Neuronal stem cell (in vitro differentiated cells): ENCODE measurements at places on chromosomes 1 and 21.
A peak's percentile ranks its signal among the peaks of the same experiment; 100 is the strongest.

- H3K36me3 ChIP-seq: no peaks in the 10 kb centered on the region
- H3K4me3 ChIP-seq: no peak overlapping the region
- DNase-seq: no peak
- no peak overlapping the region for H3K27ac ChIP-seq
- H3K4me1 ChIP-seq: peaks cover 9% of the 10 kb centered on the region
Observed at GRCh38 chr1:81549588-81550127, 251.1 kb upstream of the ADGRL2 start.

- peaks cover 18% of the 10 kb centered on the region for H3K4me1 ChIP-seq
- no peaks in the 10 kb centered on the region for H3K36me3 ChIP-seq
- H3K4me3 ChIP-seq: no peak overlapping the region
- H3K27me3 ChIP-seq: no peaks in the 10 kb centered on the region
Observed at GRCh38 chr1:12556957-12557935, 60.8 kb downstream of the DHRS3 start.

DNA sequence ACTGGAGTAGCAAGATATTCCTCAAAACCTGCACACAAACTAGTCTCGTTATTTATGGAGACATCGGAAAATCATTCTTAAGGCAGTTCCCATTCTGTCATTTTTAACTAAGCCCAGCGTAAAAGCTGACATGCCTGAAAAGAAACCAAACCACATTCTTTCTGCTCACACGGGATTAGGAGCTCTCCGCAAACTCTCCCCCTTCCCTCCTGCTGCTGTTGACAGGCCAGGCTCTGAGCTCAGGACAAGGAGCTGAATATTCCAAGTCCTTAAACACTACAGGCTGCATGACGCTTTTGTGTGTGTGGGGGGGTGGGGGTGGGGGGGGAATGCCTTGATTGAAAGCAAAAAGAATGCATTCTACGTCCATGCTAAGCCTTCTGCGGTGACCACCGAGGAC, 5.2 kb downstream of the OLIG1 start:
- H3K4me3 ChIP-seq: no peak overlapping the region
- no peaks in the 10 kb centered on the region for H3K36me3 ChIP-seq
- DNase-seq: peak; percentile 69
- peaks cover 22% of the 10 kb centered on the region for H3K27me3 ChIP-seq
- no peak overlapping the region for H3K27ac ChIP-seq

DNA sequence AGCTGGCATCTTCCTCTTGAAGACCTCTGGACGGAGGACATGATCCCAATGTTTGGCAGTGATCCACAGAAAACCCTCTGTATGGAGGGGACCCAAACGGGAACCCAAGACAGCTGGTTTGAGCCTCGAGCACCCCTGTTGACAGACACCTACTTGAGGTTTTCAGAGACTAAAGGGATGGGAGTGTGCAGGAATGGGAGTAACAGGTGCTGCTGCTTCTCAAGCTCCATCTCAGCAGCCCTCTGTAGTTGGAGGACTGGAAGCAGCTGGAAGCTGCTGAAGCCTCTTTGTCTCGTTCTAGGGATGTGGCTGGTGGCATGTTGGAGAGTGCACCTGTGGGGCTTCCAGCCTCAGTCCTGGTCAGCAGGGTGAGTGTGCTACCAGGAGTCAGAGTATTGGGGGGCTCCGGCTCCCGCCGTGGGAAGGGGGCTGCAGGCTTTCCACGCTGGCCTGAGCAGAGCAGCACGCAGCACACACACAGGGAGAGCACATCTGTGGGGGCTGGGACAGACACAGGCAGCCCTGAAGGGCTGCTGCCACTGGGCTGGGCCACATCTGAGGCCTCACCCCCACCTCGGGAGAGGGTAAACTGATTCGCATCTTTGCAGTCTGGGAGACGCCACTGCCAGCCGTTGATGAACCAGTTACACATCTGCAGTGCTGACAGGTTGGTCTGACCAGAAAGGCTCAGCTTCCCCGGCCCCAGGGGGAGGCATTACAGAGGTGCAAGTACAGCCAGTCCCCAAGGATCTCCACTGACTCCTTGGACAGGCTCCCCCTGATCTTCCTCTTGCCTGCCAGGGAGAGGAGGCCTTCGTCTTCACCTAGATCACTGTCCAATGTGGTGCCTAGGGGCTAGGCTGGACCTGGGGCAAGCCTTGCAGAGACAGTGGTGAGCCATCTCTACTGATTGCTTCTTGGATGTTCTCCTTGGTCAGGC, 56.6 kb downstream of the ADSS2 start:
- H3K27me3 ChIP-seq: no peaks in the 10 kb centered on the region
- no peak for DNase-seq
- no peak overlapping the region for H3K27ac ChIP-seq
- no peak overlapping the region for H3K4me3 ChIP-seq

- peaks cover 3% of the 10 kb centered on the region for H3K4me1 ChIP-seq
- H3K4me3 ChIP-seq: no peak overlapping the region
- peaks cover 83% of the 10 kb centered on the region for H3K27me3 ChIP-seq
- no peak overlapping the region for H3K27ac ChIP-seq
- DNase-seq: no peak
- H3K36me3 ChIP-seq: no peaks in the 10 kb centered on the region
Observed at GRCh38 chr1:9654834-9655723, 3.5 kb downstream of the PIK3CD start.

GRCh38 chr1:2601721-2602303, 15.2 kb downstream of the PRXL2B start:
- DNase-seq: no peak
- no peaks in the 10 kb centered on the region for H3K4me1 ChIP-seq
- no peaks in the 10 kb centered on the region for H3K36me3 ChIP-seq
- H3K27me3 ChIP-seq: peaks cover 2% of the 10 kb centered on the region

GRCh38 chr21:25936776-25937175, 202.0 kb downstream of the GABPA start:
- H3K27ac ChIP-seq: no peak overlapping the region
- H3K27me3 ChIP-seq: no peaks in the 10 kb centered on the region
- H3K4me3 ChIP-seq: no peak overlapping the region

DNA sequence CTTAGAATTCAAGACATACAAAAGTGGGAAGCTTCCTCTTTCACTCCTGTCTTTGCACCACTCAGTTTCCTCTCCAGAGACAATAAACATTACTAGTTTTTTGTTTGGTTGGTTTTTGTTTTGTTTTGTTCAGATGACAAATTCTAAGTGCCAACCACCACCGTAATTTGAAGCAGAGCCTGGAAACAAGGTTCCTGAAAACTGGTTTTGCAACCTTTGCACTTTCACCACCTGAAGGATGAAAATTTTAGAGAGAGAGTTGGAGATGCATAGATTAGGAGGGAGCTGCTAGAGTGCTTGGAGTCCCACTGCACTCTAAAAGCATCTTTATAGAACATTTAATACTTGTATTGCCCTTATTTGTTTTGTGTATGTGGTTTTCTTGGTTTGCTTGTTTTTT, 20.2 kb upstream of the MGST3 start:
- DNase-seq: no peak
- no peak overlapping the region for H3K4me3 ChIP-seq
- no peaks in the 10 kb centered on the region for H3K36me3 ChIP-seq
- H3K27ac ChIP-seq: no peak overlapping the region
- H3K27me3 ChIP-seq: no peaks in the 10 kb centered on the region
- no peaks in the 10 kb centered on the region for H3K4me1 ChIP-seq

DNA sequence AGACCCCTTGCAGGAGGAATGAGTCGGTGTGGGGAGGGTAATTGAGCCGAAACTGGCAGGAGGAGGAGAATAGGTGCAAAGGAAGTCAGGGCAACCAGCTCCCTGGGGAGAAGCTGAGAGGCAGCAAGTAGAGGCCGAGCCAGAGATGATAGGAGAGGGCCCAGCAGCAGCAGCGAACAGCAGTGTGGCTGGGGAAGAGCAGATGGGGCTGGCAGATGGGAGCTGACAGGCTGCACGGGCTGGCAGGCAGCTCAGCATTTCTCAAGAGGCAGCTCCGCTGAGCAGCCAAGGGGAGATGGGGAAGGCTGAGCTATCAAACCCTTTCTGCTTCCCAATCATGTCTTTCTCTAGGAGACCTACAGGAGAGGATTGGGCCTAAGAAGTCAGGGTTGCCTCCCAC, 158.2 kb downstream of the TRIM33 start:
- H3K4me3 ChIP-seq: no peak overlapping the region
- H3K27me3 ChIP-seq: peaks cover 23% of the 10 kb centered on the region
- no peaks in the 10 kb centered on the region for H3K4me1 ChIP-seq
- no peak overlapping the region for H3K27ac ChIP-seq

DNA sequence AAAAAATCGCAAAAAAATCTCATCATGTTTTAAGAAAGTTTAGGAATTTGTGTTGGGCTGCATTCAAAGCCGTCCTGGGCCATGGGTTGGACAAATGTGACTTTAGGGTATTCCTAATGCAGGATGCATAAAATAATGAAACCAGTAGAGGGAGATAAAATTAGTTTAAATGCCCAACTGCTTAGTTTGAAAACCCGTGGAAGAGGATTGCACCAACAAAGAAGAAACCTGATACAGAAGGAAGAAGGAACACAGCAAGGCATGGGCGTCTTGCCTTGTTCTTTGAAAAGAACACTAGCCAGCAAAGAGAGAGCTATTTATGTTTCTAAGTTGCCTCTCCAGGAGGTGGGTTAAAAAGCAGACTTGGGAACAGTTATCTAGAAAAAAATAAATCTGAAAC, 37.9 kb downstream of the WDR3 start:
- DNase-seq: peak; percentile 14
- peaks cover 6% of the 10 kb centered on the region for H3K36me3 ChIP-seq
- H3K4me1 ChIP-seq: peaks cover 7% of the 10 kb centered on the region

DNA sequence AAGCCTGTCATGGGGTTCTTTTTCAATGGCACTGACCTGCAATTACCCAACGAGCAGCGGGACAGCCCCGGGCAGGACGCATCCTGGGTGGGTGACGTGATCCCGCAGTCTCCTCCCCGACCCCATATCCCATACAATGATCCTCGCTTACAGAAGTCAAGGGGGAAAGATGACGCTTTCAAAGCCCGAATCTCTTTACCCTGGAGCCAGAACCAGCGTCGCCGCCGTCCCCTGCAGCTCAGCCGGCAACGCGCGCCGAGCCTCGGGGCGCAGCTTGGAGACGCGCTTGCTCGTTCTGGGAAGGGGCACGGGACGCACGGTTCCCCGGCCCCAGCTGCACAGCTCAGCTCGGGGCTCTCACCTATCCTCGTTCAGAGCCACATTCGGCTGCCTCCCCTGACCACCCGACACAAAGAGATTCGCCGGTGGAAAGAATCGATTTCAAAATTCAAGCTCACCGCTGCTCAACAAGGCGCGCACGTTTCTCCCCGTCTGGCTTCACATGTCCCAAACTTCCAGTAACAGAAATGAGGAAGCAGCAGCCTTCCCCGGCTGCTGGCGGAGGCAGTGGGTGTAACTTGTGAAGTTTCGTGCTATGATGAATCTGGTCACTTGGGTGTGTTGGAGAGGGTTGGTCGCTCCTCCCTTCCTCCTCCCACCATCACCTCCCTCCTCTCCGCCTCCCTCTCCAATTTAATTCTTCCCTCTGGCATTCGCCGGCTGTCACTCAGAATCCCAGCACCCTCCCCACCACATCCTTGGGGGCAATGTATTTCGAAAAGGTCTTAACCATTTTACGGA, at the start of gene TIAM1:
TIAM1 (minus strand) TSS at position 582 of the 801 bp plus-strand sequence. CDS start 77,289 bp downstream, outside the sequence.
- peaks cover 24% of the 10 kb centered on the region for H3K4me1 ChIP-seq
- peak within 1 kb of the TSS; percentile 19 for H3K27ac ChIP-seq
- peak within 1 kb of the TSS; percentile 54 for H3K4me3 ChIP-seq

- H3K4me1 ChIP-seq: no peaks in the 10 kb centered on the region
- no peak for DNase-seq
- H3K27ac ChIP-seq: no peak overlapping the region
- no peaks in the 10 kb centered on the region for H3K36me3 ChIP-seq
- H3K27me3 ChIP-seq: no peaks in the 10 kb centered on the region
Observed at GRCh38 chr1:93033029-93033428, 46.1 kb upstream of the MTF2 start.

DNA sequence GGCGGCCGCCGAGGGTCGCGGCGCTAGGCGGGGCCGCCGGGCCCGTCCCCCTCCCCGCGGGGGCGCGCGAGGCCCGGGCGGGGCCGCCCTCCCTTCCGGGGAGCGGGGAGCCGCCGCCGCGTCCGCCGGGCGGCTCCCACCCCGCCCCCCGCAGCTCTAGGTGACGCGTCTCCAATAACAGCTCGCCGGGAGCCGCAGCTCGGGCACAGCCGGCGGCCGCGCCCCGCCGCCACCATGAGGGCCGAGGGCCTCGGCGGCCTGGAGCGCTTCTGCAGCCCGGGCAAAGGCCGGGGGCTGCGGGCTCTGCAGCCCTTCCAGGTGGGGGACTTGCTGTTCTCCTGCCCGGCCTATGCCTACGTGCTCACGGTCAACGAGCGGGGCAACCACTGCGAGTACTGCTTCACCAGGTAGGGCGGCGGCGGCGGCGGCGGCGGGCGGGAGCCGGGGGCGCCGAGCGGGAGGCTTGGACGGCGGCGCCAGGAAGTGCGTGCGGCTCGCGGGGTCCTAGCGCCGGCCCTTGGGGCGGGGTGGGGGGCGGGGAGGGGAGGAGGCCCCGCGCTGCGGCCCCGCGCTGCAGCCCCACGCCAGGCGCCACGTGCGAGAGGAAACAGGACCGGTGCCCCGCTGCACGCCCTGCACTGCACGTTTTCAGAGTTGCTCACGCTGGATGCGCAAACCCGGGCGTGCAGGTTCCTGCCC, at the start of gene SMYD2:
SMYD2 (plus strand) TSS at position 139 of the 699 bp plus-strand sequence; CDS start at position 235, 96 bp downstream.
- peak within 1 kb of the TSS; percentile 87 for H3K4me3 ChIP-seq
- H3K27ac ChIP-seq: peak within 1 kb of the TSS; percentile 88
- peaks cover 12% of the 10 kb centered on the region for H3K36me3 ChIP-seq
- no peaks in the 10 kb centered on the region for H3K27me3 ChIP-seq

DNA sequence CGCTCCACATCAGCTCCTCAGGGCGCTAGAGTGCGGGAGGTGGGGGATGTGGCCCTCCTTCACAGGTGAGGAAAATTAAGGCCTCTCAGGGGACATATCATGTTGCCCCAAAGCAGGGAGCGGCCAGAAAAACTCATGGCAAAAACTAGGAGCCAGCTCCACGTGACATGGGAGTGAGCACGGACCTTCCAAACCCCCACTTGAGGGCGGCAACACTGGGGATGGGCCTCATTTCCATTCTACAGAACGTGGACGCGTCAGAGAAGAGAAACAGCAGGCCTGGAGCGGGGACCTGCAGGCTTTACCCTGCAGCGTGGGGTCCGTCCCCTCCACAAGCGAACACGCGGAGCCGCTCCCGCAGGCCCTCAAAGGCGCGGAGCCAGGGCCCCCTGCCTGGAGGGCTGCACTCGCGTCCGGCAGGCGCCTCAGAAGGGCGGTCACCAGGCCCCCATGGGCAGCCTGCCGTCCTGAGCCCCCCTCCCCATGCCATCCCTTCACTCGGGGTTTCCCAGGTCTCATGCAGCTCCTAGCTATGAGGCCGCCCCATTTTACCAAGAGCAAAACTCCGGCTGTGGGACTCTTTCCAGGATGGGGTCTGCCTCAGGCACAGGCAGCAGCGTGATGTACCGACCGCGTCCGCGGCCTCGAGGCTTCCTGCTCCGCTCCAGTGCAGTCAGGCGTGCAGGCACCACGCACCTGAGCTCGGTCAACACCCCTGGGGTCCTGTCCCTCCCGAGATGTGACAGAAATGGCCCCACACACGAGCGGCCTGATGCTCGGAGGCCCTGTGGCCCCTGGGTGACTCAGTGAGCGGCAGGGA, 5.5 kb downstream of the CFAP410 start:
- no peak overlapping the region for H3K4me3 ChIP-seq
- H3K27ac ChIP-seq: no peak overlapping the region
- no peak for DNase-seq
- no peaks in the 10 kb centered on the region for H3K27me3 ChIP-seq
- H3K36me3 ChIP-seq: peaks cover 13% of the 10 kb centered on the region
